Left colon (tissue), 2 donors: ENCODE measurements at places on chromosomes 12 and 14. TPM values are rescaled to one million over a fixed set of nuclear protein-coding genes. Genes with fewer than 3 reads are reported as not detected.
A peak's percentile ranks its signal among the peaks of the same experiment; 100 is the strongest.

- DNase-seq = no peak
Measured at GRCh38 chr12:42145197-42145549, 499 bp upstream of the GXYLT1 start.

GRCh38 chr12:1668833-1669543, 21.9 kb upstream of the ADIPOR2 start:
- DNase-seq = no peak

DNA sequence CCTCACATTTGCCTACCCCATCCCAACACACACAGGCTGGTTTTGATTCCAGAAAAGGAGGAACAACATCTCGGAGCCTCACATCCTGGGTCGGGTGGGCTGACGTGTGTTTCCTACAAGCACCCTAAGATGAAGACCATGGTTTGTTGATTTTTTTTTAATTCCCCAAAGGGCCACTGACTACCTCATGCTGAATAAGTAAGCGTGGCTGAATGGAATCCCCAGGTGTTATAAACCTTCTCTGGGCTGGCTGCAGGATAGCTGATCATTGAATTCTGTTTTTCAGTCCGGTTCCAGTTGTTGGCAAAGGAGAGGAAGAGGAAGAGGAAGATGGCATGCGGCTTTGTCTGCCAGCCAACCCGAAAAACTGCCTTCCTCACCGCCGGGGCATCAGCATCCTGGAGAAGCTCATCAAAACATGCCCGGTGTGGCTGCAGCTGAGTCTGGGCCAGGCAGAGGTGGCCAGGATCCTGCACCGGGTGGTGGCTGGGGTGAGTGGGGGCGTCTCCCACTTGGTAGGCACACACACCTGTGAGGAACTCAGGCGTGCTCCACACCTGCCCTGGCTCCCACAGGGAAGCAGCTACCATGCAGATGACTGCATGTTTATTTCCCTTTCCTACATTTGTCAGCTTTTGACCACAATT, 42.0 kb downstream of the RIN3 start:
- no peak for DNase-seq

DNA sequence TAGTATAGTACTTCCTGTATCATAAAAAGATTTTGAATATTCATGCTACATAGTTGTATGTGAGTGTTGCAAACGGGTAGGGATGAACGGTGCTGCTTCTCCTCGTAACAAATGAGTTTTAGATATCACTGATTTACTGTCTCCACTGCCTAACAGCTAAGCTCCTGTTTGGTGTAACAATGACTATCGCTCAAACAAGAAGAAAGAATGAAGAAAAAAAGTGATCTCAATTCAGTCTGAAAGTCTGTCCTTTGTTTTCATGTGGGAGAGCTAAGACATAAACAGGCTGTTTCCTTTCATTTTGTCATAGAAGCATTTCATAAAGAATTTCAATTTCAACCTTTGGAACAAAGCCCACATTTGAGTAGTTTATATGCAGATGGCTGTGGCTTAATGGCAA, 26.1 kb upstream of the RTRAF start:
- DNase-seq = no peak

- no peak for DNase-seq
Measured at GRCh38 chr14:78412475-78412874, 242.3 kb downstream of the NRXN3 start.

GRCh38 chr12:18479256-18479655, 217.9 kb downstream of the PIK3C2G start:
- peak; percentile 43 for DNase-seq

GRCh38 chr12:53333845-53334244, 2.3 kb downstream of the SP7 start:
- DNase-seq = no peak

Gene KRT81
- total RNA-seq = not detected

Gene TCL1B
- total RNA-seq = not detected
